Left lung (tissue), 14 donors: ENCODE measurements at places on chromosomes 1 and 21. TPM values are rescaled to one million over a fixed set of nuclear protein-coding genes. Genes with fewer than 3 reads are reported as not detected.

DNA sequence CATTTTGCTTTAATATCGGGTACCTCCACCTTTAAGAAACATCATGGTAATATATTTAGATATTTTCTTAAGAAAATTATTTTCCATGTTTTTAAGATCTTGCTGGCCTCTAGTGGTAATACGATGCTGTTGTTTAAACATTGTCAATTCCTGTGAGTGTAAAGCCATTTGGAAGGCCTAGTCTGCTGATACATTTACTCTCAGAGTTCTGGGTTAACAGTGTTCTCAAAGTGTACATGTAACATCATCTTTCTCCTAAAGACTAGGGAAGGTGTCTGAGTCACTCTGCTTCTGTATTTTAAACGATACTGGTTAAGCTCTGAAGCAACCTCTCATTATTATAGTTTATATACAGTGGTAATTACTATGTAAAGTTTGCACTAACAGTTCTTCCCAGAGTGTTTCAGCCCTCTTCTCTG, 189.1 kb downstream of the RASAL2 start:
- DNase-seq = no peak

GRCh38 chr1:215987092-215987875, 420.2 kb downstream of the KCTD3 start:
- DNase-seq = no peak

- no peak for DNase-seq
Measured at GRCh38 chr1:171817511-171818265, 23.6 kb upstream of the DNM3 start.

CFHR2 gene
- polyA plus RNA-seq = 0.21 TPM
